Fibroblast of pulmonary artery (primary cell): ENCODE measurements at places on chromosomes 11 and 22.

GRCh38 chr22:47245786-47246185 is 483.3 kb downstream of the TBC1D22A start:
- no peak for DNase-seq

DNA sequence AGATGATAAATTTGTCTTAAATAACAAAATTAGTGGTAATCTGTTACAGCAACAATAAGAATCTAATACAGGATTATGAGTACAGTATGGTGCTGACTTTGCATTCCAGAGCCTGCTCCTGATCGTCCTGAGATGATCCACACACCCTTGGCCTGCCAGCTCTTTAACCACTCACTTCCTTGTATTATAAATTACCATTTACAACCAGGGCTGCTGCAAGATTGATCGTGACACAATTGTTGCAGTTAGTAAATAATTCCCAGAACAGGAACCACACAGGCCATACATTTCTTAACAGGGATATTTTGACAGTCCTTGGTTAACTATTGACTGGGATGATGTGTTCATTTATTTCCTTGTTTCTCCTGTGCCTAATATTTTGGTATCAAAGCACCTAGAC is 3.8 kb upstream of the CBLIF start:
- no peak for DNase-seq

GRCh38 chr22:43053176-43053575 is 36.0 kb downstream of the TTLL1 start:
- no peak for DNase-seq

DNA sequence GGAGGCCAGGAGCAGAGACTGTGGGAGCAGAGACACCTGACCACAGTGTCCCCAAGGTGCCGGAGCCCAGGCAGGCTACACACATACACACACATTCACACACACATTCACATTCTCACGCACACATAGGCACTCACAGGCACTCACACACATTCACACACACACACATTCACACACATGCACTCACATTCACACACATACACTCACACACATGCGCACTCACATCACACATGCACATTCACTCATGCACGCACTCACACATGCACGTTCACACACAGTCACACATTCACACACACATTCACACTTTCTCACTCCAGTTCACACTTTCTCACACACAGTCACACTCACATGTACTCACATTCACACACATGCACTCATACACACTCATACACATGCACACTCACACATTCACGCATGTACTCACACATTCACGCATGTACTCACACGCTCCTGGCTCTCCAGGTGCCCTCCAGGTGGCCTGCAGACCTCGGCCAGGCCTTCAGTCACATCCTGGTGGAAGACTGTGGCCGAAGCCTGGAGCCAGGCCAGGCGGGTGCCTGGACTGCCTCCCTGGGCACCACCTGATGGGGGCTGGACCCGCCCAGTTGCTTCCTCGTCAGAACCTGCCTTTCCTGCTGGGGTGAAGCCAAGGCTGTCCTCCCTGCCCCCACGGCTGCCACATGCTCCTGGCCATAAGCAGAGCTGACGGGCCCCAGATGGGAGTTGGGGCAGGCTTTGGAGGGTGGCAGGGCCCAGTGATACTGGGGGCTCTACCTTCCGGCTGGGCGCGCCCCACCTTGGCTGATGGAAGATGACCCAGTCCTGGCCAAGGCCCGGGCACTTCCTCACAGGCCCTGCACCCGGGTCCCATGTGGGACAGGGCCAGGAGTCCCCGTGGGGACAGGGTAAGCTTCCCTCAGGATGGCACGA is 89.5 kb downstream of the WNT7B start:
- no peak for DNase-seq

DNA sequence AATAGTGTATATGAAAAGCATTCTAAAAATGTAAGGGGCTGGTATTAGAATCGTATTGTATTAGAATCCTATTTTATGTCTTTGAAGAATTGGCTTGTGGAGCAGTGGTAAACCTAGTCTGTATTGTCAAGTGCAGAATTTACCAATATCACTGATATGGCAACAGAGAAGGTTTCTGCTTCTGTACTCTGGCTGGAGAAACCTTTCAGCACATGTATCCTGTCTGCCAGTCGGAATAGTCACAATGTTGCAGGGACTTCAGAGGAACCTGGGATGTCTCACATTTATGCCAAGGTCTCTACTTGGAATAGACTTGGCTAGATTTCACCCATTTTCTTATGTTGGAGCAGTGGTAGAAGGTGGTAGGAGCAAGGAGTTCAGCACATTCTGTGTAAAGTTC is 4.4 kb downstream of the MTMR3 start:
- DNase-seq, result no peak

GRCh38 chr22:42321908-42322561 is 51.6 kb upstream of the TCF20 start:
- DNase-seq, result peak; percentile 29

DNA sequence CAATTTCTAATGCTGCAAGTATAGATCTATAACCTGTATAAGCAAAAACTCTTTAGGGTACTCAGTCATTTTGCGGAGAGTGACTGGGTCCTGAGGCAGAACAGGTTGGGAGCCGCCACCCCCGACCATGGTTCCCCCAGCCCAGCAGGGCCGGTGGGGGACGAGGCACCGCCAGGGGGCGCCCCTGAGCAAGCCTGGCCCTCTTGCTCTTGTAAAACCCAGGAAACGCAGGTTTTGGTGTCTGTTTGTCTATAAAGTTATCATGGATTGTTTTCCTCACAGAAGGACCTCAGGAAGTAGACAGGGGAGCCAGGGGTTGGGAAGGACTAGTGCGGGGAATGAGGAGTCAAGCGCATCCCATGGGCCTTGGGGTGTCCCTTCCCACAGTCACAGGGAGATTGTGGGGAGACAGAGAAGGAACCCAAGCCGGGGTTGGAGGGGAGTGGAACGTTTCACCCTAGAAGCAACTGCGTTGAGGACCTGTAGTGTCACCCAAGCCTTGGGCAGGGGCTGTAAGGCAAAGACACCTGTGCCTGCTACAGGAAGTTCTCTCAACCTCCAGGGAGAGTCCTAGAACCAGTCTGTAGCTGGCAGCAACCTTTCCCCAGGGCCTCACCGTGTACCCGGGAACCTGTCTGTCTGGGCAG is 26.4 kb downstream of the KCTD17 start:
- peak; percentile 61 for DNase-seq

- no peak for DNase-seq
Observed at GRCh38 chr11:8961401-8961800, 2.8 kb downstream of the TMEM9B start.

DNA sequence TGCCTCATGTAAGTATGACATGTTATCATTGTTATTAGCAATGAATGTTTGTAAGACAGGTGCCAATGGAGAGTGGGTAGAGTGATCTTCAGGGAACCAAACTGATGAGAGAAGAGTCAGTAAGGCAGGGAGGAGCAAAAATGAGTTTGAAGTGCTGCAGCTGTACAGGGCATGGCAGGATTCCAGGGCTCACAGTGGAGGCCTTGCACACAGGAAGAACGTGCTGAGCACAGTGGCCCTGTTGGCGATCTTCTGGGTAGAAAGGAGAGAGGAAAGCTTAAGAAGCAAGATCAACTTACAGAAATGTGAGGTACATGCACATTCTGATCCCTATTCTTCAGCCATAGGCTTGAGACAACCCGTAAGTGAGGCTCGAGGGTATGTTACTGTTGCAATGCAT is 219.3 kb upstream of the TMEM45B start:
- DNase-seq, result no peak

GRCh38 chr11:17161515-17161914 is 46.3 kb downstream of the PIK3C2A start:
- DNase-seq, result no peak

GRCh38 chr11:119417726-119418540 is 5.0 kb downstream of the THY1 start:
- peak; percentile 70 for DNase-seq

- no peak for DNase-seq
Observed at GRCh38 chr11:16776711-16777612, 38.5 kb downstream of the C11orf58 start.

GRCh38 chr11:11584530-11584810 is 37.3 kb downstream of the GALNT18 start:
- DNase-seq, result peak; percentile 27

GRCh38 chr22:30015846-30016245 is 64.4 kb upstream of the HORMAD2 start:
- peak; percentile 30 for DNase-seq

DNA sequence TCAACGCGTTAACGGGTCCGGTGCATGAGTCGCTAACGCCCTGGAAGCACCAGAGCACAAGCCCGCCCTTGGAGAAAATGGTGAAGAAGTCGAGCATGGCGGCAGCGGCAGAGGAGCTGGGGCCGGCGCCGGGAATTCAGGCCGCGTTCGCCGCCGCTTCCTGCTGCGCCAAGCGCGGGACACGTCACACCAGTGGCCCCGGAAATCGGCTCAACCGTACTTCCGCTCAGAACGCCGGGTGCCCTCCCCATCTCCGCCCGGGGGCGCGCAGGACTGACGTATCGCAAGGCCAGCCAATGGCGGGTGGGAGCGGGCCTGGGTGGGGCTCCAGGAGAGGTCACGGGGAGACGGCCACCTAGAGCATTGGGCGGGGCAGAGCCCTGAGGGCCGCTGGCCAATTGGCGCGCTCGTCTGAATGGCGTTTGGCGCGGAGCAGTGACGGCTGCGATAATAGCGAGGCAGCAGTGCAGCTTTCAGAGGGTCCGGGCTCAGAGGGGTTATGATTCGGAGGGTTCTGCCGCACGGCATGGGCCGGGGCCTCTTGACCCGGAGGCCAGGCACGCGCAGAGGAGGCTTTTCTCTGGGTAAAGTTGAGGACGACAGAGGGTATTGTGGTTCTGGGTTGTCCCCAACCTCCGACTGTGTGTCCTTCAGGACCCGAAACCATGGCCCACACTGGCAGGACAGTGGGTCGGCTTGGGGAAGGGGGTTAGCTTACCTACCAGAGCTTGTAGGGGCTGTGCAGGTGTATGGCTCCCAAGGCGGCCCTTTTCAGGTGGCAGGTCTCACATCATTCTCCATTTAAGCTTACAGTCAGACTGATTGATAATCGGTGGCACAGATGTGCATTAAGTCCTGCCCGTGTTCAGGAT is at the start of the genes FOXRED1 and SRPRA:
TSS of gene FOXRED1 (plus strand) at position 447 of the 872 bp plus-strand sequence. CDS start at position 500, 53 bp downstream.
TSS of gene SRPRA (minus strand) at position 188 of the 872 bp plus-strand sequence. CDS start at position 97, 91 bp downstream.
- peak; percentile 99 for DNase-seq

- no peak for DNase-seq
Observed at GRCh38 chr11:12075291-12075690, 35.1 kb upstream of the MICAL2 start.

DNA sequence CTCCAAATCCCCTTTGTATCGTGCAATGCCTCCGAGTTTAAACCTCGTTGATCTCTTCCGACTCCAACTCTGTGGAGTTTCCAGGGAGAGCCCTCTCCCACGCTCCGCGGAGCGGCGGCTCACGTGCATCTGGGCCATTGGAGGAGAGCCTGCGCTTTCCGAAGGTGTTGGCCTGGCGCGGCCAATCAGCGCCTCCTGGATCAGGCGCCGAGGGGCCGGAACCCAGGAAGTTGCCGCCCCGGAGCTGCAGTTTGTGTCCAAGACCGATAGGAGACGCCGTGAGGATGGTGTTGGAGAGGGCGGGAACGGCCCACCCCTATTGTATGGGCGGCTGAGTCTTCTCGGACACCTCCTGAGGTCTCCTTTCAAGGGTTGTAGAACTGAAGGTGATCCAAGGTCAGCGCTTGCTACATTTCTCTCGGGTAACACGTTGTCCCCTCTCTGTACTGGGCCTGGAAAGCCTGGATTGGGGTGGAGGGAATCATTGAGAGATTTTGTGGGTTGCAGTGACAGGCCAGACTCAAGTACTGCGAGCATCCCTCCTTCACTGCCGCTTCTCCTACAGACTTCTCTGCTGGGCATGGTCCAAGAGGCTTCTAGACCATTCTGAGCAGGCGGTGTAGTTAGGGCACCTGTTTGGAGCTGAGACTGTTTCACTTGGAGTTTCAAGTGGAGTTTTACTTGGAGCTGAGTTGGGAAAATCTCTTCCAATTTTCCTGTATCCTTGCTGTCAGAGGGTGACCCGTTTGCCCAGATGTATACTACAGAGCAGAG is 1.7 kb downstream of the ADAMTS15 start:
- DNase-seq, result peak; percentile 90

- DNase-seq, result peak; percentile 27
Observed at GRCh38 chr22:26673486-26673885, 16.1 kb downstream of the MIAT start.

DNA sequence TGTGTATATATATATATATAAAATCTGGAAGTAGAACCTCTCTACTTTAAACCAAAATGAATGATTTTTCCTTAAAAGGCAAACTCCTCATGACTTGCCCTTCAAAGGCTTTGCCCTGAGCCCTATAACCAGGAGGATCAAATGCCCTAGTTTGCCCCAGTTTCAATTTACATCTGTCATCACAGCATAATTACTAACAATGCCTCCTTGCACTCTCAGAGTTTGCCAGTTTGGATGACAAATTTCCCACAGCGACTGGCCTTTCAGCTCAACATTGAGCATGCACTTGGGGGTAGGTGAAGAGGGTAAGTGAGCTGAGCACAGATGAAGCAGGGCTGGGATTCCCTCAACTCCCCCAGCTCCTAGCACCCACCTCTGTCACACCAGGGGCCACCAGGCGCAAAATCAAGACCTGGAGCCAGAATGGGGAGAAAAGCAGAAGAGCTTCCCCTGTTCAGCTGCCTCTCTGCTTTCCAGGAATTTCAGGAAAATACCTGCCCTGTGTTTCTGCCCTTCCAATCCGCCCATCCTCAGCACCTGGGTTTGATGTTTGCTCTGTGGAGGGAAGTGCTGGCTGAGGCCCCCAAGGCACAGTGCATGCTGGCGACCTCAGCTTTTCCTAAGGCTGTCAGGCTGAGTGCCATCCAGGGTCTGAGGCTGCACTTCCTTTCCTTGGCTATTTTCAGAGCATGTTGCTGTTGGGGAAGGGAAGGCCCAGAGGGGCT is 67.5 kb downstream of the ADAMTS15 start:
- no peak for DNase-seq

DNA sequence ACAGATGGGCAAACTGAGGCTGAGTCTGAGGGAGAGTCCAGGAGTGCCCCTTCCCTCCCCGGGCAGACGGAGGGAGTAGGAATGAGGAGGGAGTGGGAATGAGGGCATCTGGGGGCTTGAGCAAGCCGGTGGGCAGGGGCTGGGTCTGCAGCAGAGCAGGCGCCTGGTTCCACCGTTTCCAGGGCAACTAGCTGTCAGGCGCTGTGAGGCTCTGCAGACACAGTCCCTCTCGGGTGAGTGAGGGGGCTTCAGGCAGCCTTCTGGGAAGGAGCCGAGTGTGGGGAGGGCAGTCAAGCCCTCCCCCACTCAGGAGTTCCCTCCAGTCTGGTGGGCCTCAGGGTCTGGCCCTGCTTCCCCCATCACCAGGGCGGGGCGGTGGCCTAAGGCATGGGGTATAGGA is 19.0 kb downstream of the TMEM258 start:
- no peak for DNase-seq

DNA sequence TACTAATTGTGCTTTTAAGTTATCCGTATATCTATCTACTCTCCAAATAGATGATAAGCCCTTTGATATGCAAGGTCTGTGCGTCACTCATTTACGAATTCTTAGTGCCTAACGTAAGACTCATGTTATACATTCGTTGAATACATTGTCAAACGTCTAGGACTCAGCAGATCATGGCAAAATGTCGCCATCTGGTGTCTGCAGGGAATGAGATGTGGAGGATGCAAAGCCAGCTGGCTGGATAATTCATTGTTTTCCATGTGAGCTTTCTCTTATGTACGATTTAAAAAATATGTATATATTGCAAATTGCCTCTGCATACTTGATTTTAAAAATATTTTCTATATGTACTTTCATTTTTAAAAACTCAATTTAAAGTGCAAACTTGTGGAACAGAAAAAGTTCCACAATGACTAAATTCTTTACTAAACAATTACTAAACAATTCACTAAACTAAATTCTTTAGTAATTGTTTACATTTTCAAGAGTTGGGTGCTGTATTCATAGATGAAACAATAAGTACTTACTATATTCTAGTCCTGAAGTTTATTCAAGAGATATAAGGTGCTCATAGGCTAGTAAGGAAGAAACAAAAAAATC is 33.8 kb downstream of the ZNF202 start:
- peak; percentile 85 for DNase-seq

- DNase-seq, result no peak
Observed at GRCh38 chr22:49571326-49571725, 256.3 kb downstream of the BRD1 start.
